IMR-90 (cell line): ENCODE measurements at places on chromosomes 1 and 21. TPM values are rescaled to one million over a fixed set of nuclear protein-coding genes. Genes with fewer than 3 reads are reported as not detected.

DNA sequence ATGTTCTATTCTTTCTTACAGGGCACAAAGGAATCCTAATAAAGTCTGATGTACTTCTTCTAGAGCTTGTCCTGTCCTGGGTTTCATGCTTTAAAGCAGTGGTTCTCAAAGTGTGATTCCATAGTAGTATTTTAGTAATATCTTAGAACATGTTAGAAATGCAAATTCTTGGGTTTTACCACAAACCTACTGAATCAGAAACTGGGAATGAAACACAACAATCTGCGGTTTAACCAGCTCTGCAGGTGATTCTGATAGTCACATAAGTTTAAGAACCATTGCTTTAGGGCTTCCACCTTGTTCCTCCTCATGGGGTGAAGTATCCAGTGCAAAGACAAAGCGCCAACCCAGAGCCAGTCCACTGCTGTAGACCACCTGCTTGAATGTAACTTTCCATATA is 41.1 kb downstream of the NGF start:
- H3K27ac ChIP-seq, result no peak overlapping the region
- H3K36me3 ChIP-seq, result no peaks in the 10 kb centered on the region

NR1I3 gene
- total RNA-seq, result not detected in 2 replicates

- H3K27ac ChIP-seq, result no peak overlapping the region
- no peak overlapping the region for H3K4me3 ChIP-seq
- H3K36me3 ChIP-seq, result no peaks in the 10 kb centered on the region
Measured at GRCh38 chr21:16309250-16309971, 579.6 kb downstream of the USP25 start.

DNA sequence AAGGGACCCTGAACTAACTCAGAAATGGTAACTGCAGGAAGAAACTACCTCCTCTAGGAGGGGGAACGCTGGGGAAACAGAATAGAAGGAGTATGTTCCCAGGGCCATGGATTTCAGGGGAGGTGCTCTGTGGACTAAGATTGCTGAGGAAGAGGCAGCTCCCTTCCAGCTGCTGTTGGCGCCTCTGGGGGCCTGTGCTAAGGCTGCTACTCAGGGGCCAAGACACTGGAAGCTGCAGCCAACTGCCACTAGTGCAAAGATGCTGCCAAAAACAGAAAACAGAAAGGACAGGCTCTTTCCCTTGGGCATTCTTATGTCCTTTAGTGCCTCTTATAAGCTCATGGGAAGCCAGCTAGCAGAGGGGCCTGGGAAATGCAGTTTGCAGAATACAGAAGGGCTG is 58.0 kb upstream of the SGIP1 start:
- H3K27ac ChIP-seq, result no peak overlapping the region
- peaks cover 2% of the 10 kb centered on the region; the same call in 1 of the 2 replicates for H3K4me1 ChIP-seq
- no peaks in the 10 kb centered on the region for H3K27me3 ChIP-seq
- DNase-seq, result no peak
- no peak overlapping the region for H3K4me3 ChIP-seq

GRCh38 chr1:19033926-19034680 is 77.6 kb upstream of the IFFO2 start:
- DNase-seq, result peak; percentile 56
- H3K4me3 ChIP-seq, result no peak overlapping the region
- H3K27ac ChIP-seq, result no peak overlapping the region
- peaks cover 2% of the 10 kb centered on the region; the same call in 1 of the 2 replicates for H3K4me1 ChIP-seq

DNA sequence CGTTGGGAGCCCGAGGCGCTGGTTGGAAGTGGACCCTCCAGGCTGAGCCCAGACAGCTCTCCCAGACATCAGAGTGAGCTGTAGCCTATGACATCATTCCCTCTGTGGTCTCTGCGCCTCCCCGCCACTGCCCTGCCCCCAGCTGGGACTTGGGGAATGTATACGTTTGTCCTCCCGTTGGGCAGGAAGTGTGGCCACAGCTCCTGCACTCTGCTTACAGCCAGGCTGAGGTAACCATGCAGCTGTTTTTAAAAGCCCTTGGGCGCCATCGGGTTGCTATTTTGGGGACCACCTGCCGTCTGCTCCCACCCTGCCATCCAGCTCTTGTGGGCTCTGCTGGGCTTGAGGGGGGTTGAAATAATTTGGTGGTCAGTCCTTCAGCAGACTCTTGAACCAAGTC is 7.8 kb downstream of the VASH2 start:
- peak; percentile 78 for DNase-seq
- no peak overlapping the region for H3K27ac ChIP-seq
- no peak overlapping the region for H3K4me3 ChIP-seq
- H3K36me3 ChIP-seq, result peaks cover 33% of the 10 kb centered on the region
- peaks cover 5% of the 10 kb centered on the region for H3K4me1 ChIP-seq

DNA sequence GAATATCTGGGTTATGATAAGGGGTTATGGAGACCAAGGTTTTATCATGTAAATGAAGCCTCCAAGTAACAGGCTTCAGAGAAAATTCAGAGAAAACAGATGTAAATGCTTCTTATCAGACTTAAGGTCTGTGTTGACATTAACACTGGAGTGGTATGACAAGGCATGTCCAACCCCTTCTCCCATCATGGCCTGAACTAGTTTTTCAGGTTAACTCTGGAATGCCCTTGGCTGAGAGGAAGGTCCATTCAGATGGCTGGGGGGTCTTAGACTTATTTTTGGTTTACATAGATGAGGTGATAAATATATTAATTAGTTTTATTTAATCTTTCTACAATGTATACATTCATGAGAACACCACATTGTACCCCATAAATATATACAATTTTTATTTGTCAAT is 399.6 kb downstream of the TBX15 start:
- no peaks in the 10 kb centered on the region for H3K27me3 ChIP-seq
- no peak overlapping the region for H3K4me3 ChIP-seq
- no peaks in the 10 kb centered on the region for H3K36me3 ChIP-seq
- no peaks in the 10 kb centered on the region for H3K4me1 ChIP-seq

GRCh38 chr1:184988506-184988905 is 14.2 kb upstream of the NIBAN1 start:
- H3K27ac ChIP-seq, result no peak overlapping the region
- no peak for DNase-seq
- H3K4me1 ChIP-seq, result no peaks in the 10 kb centered on the region
- no peak overlapping the region for H3K4me3 ChIP-seq
- no peaks in the 10 kb centered on the region for H3K36me3 ChIP-seq
- H3K27me3 ChIP-seq, result no peaks in the 10 kb centered on the region; the same call in 1 of the 2 replicates
